ENCODE measurements at places on chromosomes 12 and 14.

- DNase-seq = no peak
Observed at GRCh38 chr14:53367644-53368026, 214.5 kb upstream of the DDHD1 start.

DNA sequence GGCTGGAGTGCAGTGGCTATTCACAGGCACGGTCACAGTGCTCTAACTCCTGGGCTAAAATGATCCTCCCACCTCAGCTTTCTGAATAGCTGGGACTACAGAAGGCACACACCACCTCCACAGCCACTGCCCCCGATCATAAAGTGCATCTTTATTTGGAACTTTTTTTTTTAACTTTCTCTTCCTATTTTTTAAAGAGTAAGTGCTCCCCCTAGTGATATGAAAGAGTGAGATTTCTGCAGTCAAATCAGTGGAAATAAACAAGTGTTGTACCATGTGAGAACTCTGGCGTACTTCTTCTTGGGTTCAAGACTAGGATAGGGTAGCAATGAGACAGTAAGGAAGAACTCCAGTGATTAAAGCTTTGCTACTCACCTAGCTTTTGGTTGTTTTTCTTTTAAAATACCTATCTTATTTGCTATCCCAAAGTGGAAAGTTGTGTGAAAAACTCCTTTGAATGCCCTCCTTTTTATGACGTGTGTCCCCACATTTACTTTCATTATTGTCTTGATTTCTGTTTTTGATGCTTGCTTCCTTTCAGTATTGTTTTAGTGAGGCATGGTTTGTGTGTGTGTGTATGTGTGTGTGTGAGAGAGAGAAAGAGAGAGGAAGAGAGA, 6.6 kb downstream of the PPP4R4 start:
- DNase-seq = peak; percentile 31

- DNase-seq = no peak
Observed at GRCh38 chr14:29030121-29030520, 263.5 kb downstream of the FOXG1 start.

DNA sequence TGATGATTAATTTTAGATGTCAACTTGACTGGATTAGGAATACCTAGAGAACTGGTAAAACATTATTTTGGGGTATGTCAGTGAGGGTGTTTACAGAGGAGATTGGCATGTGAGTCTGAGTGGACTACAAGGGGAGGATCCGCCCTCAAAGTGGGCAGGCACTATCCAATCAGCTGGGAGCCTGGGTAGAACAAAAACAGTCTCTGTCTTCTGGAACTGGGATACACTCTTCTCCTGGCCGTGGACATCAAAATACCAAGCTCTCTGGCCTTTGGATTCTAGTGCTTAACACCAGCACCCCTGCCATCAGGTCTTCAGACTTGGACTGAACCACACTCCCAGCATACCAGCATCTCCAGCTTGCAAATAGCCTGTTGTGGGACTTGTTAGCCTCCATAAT, 4.4 kb upstream of the SCAF11 start:
- DNase-seq = no peak

DNA sequence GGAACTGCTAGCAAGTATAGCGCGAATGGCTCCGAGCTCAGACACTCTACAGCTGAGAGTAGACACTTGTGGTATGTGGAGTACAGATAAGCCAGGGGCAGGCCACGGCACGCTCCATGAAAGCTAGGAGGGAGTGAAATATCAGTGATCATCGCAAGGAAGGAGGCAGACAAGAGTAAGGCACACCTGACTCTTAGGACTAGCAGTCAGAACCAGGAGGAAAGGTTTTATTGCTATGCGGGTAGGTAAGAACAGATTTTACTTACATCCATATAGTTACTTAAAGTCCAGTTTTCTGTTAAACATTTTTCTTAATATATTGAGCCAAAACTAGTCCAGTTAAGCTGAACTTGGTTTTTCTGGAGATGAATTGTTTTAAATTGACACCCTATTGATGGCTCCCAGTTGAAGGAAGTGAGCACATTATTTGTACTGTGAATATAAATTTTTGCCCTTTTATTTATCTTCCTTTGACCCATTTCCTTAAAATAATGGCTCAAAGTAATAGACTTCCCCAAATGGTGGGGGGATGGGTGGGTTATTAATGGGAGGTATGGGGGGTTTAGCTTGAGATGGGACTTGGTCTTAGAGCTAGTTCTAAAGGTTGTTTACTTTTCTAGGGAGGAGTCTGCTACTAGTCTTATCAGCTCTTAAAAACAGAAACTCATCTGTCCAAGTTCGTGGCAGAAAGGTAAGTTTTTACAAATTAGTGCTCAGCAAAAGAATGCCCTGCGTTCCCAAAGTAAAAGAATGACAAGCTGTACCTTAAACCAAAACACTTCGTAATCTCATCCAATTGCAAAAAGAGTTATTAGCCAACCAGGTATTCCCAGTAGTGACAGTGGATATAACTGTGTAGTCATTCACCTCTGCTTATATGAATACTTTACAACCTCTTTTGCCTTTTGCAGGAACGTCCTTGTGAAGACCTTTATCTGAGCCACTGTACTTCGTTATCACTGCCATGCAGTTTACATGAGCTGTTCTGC, 5.8 kb downstream of the HNRNPA1 start:
- no peak for DNase-seq

DNA sequence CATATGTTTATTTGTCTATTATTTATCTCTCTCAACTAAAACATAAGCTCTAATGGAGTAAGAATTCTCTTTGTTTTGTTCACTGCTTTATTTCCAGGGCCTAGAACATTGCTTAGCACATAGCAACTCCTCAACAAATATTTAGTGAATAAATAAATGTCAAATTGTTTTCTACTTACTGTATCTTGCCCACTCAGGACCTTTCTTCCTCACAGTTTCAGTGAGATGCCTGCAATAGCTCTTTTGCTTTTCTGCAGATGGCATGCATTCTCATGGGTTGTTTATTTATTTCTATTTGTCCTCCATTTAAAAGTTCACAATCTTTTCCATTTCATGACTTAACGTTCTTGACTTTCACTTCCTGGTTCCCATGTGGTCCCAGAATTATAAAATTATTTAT, 94.9 kb upstream of the TTC7B start:
- no peak for DNase-seq

GRCh38 chr12:124727264-124727800, 136.3 kb downstream of the SCARB1 start:
- no peak for DNase-seq

DNA sequence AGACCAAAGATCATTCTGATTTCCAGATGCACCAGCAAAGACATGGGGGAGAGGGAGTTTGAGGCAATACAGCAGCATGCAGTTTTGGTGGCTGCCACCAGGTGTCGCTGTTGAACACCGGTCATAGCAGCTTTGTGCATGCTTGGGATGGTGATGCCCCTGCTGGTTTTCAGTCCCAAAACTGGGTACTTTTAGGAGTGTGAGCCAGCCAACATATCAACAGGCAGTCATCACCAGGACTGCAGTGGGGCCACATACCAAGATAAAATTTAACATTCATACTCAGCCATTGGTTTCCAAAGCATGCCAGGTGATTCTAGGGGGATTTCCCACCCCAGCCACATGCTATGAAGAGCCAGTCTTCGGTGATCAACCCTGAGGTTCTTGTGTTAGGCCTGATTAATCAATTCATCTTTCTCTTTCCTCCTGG, 64.2 kb downstream of the PHETA1 start:
- DNase-seq = no peak

DNA sequence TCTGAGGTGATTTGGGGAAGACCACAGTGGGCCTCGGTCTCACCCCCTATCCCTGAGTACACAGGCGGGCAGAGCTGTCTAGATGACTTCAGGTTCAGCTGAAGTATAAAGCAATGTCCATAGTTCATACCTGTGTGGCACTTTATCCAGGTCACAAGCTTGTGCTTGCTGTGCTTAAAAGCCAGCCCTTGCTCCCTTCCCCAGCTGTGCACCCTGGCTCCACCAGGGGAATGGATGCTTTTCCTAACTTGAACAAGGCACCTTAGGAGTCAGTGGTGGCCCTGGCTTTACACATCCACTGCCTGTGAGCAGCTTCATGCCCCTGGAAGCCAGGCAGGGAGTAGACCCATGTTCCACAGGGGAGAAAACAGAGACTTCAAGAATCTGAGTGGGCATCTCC, 5.5 kb downstream of the CARMIL3 start:
- no peak for DNase-seq

DNA sequence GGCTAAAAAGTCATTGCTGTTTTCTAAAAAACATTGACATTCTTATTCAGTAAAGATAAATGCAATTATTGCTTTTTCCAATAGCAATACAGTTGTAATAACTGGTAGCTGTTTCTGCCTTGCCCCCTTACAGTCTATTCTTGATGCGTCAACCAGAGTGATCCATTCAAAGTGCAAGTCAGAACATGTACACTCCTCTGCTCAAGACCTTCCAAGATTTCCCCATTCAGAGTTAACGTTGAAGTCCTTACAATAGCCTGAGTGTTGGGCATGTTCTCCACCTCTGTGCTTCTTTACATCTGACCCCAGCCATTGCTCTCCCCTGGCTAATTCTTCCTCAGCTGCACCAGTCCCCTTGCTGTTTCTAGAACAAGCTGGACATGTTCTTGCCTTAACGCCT, 24.3 kb downstream of the VRK1 start:
- no peak for DNase-seq

- DNase-seq = no peak
Observed at GRCh38 chr14:73014105-73014504, 12.8 kb downstream of the ZFYVE1 start.

DNA sequence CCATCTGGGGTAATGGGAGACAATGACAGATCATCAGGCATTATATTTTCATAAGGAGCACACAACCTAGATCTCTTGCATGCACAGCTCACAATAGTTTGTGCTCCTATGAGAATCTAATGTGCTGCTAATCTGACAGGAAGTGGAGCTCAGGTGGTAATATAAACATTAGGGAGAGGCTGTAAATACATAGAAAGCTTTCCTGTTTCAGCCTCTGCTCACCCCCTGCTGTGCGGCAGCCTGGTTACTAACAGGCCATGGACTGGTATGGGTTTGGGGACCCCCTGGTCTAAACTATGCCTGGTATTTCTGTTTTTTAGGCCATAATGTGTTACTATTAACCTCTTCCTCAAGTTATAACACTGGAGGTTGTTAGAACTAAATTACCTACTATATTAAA, 1373.7 kb downstream of the LRFN5 start:
- DNase-seq = no peak

GRCh38 chr12:77795699-77796098, 35.0 kb upstream of the NAV3 start:
- DNase-seq = no peak

GRCh38 chr14:22997676-22998323, 12.1 kb downstream of the C14orf93 start:
- no peak for DNase-seq

- DNase-seq = no peak
Observed at GRCh38 chr12:47835006-47835830, 15.5 kb upstream of the HDAC7 start.

DNA sequence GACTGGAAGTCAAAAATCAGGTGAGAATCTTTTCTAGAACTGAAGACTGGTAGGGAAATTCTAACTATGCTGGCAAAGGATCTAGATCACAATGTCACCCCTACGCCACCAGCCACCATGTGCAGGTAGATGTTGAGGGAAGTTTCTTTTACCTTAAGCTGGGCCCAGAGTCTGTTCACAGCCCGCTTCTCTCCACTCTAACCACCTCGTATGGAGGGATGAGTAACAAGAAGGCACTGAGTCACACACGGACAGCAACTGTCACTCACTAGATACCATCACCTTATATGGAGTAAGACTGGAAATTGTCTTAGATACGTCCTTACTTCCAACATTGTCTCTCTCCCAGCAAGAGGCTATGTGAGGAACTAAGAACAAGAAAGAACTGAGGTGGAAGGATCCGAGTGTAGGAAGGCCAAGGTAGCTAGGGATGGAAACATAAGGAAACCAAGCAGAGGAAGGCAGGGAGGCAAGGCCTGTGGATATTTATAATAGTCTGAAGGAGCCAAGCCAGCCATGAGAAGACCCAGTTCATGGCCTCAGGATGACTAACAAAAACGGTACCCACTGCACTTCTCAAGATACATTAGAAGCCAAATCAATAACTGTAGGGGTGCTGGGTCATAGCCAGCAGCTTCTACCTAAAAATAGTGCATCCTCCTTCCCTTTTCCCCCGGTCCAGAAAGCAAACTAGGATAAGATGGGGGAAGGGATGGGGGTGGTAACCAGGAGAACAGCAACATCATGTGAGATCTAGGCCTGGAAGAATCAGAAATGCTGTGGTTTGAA, 15.5 kb downstream of the REM2 start:
- DNase-seq = peak; percentile 88

GRCh38 chr12:8065991-8066594, at the start of gene C3AR1:
C3AR1 (minus strand) TSS chr12:8066359; CDS start chr12:8060185, 6,174 bp downstream.
- DNase-seq = peak; percentile 39

- DNase-seq = no peak
Observed at GRCh38 chr12:50934371-50934851, 17.9 kb upstream of the HIGD1C start.

GRCh38 chr14:100546051-100546443, 41.2 kb downstream of the BEGAIN start:
- DNase-seq = no peak

DNA sequence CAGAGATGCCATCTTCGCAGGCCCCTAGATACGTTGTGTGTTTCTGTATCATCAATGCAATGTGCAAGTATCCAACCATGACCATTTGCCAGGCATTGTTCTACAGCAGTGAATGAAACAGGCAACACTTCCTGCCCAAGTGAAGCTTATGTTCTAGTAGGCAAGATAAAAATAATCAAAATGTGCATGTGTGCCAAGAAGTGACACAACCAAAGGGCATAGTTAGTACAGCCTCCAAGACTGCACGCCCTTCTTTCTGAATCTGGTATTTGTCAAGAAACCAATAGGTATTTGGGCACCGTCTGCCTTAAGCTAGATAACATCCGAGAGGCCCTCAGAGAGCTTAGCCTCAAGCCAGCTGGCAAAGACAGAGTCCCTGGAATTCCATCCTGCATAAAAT, 152.0 kb downstream of the TMEM132C start:
- DNase-seq = no peak

DNA sequence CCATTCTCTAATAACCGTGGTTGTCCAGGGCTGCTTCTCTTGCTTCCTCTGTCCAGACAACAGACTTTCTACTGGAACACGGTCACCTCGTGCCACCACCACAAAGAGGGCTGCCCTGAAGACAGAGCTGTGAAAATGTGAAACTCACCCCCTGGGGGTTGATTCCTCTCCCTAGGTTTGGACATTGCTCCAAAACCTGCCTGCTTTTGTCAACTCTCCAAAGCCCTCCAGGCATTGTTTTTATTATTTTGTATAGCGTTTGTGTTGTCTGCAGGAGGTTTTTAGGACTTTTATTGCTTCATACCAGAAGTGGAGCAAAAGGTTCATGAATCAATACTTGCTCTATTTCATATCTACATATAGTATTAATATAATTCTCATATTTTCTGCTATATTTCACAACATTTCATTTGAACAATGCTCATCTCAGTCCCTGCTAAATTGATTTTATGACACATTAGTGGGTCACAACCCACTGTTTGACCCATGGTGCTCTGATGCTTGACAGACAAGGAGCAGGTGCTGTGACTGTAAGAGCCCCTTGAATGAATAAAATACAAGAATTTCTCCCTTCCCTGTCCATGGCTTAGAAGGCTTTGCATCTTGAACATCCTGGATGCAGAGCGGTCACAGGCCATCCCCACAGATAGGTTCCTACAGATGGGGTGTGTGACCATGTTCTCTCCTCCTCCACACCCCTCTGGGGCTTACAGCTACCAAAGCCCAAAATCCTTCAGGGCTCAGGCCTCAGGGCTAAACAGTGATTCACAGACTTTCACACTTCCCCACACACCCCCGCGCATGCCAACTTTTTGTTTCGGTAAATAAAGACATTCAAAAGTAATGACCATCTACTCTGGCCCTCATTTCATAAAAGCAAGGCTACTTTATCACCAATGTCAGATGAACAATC, 20.6 kb upstream of the EML1 start:
- DNase-seq = no peak
